ENCODE measurements at places on chromosomes 5 and 9.

DNA sequence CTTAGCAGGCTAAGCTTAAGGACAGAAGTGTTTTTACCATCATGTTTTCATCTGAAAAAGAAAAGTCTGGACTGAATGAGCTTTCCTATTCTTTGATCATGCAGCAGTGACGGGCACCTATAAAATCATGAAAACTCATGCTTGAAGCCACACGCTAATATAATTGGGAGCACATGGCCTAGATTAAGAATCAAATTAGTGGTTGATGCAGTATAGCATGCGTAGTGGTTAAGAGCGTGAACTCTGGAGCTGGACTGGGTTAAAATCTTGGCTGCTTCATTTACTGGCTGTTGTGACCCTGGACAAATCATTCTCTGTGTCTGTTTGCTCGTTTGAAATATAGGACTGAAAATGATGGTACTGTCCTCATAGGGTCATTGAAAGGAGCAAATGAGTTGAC is 49.9 kb upstream of the IL13 start:
- no peak for DNase-seq

GRCh38 chr9:33229359-33230114 is 10.4 kb upstream of the SPINK4 start:
- DNase-seq = no peak

GRCh38 chr5:59588922-59589321 is 304.6 kb downstream of the PDE4D start:
- no peak for DNase-seq

DNA sequence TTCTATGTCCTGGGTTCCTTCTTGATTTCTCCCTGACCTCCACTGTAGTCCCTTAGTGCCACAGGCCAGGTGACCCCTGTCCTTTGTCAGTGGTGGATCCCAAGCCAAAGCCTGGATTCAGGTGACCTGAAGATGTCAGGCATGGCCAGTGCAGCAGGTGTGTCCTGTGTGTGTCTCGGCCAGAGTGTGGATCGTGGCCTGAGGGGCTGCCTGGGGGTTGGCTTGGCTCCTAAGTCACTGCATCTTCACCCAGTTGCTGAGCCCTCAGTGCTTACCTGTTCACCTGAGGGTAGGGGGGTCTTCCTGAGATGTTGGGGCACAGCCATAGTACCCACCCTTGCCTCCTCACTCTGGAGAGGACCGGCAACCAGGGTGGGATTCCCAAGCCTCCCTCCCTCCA is 61.8 kb upstream of the PITX1 start:
- no peak for DNase-seq

DNA sequence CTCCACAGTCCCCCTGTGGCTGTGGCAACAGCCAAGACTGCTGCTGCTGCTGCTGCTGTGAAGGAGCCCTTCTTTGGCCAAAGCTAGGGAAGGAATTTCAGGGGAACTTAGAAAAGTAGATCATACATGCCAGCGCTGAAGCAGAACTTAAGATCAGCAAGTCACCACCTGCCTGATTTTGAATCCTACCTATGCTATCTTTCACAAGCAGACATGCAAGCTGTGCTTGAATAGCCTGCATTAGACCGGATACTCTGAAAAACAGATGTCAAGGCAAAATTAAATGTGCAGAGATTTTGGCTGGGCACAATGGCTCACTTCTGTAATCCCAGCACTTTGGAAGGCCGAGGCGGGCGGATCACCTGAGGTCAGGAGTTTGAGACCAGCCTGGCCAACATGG is 99.3 kb upstream of the ZNF366 start:
- no peak for DNase-seq

DNA sequence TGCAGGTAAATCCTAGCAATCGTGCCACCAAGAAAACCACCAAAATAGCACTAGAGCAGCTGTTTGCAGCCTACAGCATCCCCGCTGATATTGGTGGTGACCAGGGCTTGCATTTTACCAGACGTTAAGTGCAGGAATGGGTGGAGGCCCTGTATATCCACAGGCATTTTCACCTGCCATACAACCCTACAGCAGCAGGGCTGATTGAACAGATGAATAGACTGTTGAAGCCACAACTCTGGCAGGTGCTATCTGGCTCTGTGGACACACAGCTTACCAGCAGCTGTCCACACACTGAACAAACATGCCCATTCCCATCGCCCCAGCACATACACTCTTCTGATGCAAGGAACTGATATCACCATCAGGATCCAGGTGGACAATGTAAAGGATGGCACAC is 154.5 kb upstream of the APC start:
- no peak for DNase-seq

DNA sequence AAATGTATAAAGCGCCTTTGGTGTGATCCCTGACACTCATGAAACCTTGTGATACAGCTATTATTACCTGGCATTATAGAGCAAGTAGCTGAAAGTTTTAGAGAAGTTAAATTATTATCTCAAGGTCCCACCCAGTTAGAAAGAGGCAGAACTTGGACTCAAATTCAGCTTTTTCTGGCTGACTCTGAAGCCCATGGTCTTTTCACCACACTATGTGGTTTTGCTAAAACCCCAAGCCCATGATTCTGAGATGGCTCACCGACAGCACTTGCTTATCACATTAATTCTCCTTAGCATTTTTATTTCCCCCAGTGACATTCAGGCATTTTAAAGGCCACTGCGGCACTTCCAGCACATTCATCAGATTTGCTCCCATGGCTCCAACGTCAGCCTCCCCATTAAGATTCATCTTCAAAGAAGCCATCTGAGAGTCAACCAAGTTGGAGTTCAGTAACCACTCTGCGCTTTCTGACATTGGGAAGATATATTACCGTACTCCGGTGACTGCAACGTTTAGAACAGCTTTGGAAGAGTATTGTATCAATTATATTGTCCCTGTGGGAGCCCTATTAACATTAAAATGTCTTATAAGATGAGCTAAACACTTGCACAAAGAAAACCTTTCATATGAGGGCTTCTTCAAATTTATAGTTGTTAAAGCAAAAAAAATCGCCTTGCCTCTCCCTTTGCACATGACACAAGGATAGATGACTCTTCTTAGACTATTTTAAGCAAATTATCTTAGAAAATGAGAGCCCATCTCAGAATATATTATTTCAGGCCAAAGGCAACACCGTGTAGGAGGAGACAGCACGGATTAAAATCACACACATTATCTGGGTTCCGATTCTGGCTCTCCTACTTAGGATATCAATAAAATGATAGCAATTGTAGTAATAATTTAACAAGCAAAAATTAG is 638.1 kb downstream of the ACTL7B start:
- DNase-seq = no peak

GRCh38 chr9:115944166-115944948 is 209.2 kb upstream of the PAPPA start:
- DNase-seq = no peak

DNA sequence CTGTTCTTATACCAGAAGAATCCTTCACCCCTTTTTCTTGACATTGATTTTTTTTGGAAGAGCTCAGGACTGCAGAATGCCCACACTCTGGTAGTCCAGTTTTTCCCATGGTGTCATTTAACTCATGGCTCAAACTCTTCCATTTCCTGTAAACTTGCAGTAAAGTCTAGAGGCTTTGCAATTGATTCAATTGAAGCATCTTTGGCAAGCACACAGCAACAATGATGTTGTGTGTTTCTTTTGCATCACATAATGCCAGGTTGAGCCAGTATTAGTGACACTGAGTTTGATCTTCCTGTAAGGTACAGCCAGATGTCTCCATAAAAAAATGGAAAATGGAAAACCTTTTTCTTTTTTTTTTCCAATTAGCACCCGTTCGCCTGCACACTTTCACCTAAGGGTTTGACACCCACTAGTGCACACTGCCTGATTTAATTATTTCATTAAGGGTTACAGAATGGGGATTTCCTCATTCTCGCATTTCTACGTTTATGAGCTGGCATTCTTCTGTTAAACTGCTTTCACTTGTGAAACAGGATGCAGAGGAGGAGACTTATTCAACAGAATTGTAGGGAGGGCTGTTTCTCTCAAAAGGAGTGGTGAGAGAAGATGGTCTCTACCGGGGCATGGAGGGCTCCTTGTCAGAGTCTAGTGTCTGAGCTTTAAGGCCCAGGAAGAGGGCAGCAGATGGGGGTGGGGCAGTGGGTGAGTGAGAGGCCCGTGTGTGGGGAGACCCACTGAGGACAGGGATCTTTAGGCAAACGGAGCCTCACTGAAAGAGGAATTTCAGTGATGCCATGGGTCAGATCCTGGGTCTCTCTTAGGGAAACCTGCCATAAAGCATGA is 2.2 kb upstream of the S1PR3 start:
- DNase-seq = peak; percentile 76

GRCh38 chr5:86070719-86071118 is 547.0 kb upstream of the COX7C start:
- no peak for DNase-seq
